NCI-H446 treated with DMSO at 0.1 percent for 48 hours (cell line): ENCODE measurements at places on chromosomes 12 and 14.
A peak's percentile ranks its signal among the peaks of the same experiment; 100 is the strongest.

GRCh38 chr12:45509187-45509586, 220.3 kb upstream of the ARID2 start:
- DNase-seq: no peak

DNA sequence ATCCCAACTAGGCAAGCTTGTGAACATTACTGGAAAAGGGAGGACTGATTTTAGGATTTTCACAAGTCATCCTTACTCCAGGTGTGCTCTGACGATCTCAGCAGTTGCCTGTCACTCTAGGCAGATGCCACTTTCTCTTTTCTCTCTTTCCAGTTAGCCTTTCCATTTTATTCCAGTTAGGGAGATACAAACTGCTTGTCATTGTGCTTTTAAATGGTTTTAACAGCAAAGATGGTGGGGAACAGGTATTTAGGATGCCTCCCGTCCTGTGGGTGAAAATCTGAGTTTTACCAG, 1.2 kb downstream of the PA2G4 start:
- no peak for DNase-seq

- DNase-seq: no peak
These were observed 1.9 kb upstream of the RAB35 start for GRCh38 chr12:120118321-120119061.

DNA sequence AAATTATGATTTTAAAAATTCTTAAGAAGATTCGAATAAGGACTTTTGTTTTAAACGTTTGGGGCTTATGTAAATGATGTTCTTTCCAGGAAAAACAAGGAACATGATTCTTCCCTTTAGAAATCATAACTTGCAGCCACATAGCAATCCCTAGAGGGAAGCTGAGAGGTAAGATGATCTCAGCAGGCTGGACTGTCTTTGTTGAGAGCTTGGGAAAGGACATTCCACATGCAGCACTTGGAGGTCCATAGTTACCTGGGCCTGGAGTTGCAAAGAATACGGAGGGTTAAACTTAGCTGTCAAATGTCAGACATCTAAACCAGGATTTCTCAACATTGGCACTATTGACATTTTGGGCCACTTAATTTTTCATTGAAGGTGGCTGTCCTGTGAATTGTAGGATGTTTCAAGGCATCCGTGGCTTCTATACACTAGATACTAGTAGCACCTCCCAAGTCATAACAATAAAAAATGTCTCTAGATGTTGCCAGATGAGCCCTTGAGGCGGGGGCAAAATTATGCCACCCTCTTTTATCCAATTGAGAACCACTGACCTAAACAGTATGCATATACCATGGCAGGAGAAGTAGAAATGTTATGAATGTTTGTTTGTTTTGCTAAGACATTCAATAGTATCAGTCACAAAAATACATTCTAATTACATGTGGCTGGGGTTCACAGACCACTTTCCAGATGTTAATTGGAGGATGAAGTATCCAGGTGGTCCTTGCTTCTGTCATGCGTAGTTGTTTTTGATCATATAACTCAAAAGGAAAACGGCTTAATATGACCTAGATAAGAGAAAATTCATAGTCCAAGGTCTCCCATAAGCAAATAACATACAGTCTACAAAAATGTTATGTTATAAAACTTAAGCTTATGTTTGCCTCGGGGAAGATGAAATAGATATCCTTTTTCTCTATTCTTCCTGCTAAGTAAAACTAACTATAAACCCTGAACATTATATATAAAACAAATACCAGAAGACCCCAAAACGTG, 30.5 kb downstream of the TTC6 start:
- DNase-seq: no peak

GRCh38 chr12:116101991-116102390, 175.5 kb downstream of the MED13L start:
- DNase-seq: peak; percentile 29

- no peak for DNase-seq
These were observed 87.8 kb downstream of the DDX51 start for GRCh38 chr12:132056320-132056719.

DNA sequence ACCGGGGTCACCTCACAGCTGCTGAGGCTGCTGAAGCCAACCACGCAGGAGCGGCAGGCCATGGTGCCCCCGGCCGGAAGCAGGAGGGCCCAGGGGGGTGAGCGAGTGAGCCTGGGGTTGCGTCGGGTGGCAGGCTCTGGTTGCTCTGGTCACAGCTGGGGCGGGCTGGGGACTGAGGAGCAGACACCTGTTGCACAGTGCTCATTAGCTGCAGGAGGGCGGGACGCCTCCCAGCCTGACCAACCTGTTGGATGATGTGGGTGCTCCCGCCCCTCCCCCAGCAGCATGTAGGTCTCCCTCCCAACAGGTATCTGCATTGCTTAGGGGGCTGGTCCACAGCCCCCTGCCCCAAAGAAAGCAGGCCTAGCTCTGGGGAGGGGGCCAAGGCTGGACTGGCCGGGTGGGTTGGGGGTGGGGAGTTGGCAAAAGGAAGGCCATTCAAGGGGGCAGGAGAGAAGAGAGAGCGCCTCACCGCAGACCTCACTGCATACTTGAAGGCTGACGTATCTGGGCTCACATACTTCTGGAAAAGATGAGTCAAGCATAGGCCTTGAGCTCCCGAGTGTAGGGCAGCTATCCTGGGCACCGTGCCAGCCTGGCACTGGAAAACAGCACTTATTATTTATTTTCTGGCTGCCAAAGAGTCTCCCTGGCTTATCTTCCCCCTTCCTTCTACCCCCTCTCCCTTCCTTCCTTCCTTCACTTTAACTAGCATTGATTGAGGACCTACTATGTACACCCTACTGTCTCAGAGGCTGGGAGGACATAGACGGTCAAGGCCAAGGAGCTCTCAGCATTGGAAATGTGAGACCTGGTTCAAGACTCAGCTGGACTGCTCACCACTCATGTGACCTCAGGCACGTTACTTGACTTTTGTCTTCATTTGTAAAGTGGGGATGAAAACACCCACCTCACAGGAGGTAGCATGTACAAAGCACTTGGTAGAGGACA, at the start of gene KRT80:
TSS of gene KRT80 (minus strand) at position 174 of the 951 bp plus-strand sequence. CDS start at position 62, 112 bp downstream.
- DNase-seq: peak; percentile 97

GRCh38 chr12:89098441-89099112, 253.7 kb downstream of the DUSP6 start:
- no peak for DNase-seq

DNA sequence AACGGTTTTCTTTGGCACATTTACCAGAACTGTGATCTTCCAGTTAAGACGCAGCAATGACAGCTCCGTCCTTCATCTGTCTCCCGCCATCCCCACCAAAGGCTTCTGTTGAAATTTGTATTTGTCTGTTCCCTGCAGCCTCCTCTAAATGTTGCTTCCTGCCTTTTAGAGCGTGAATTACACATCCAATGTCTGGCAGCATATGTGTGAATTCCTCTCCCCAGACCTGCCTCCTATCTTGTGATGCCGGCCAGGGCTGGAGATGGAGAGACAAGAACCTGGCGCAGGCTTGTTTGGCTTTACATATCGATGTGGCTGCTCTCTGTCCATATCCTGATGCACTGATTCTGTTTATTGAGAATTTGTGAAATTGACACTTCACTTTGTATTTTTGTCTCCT, 738.4 kb upstream of the TMEM132C start:
- DNase-seq: no peak

- no peak for DNase-seq
These were observed 175.9 kb downstream of the MON2 start for GRCh38 chr12:62642486-62642885.

GRCh38 chr14:87687420-87687819, 305.6 kb downstream of the GALC start:
- DNase-seq: peak; percentile 8

GRCh38 chr14:105019861-105020814, 745 bp downstream of the CDCA4 start:
- DNase-seq: no peak

DNA sequence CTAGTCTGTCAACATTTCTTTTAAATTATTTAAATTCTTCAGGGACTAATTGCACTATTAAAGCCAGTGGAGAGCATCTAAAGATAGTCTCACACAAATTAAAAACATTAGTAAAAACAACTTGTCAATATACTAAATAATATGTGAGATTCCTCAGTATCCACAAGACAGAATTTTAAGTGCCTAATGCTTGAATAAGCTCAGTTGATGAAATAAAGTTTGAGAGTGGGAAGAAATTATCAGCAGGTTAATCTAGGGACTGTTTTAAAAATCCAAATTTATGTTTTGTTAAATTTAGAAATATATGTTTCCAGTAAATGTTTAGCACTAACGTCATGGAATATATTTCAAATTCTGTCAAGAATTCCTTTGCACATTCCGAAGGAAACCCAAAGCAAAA, 105.2 kb downstream of the SLC41A2 start:
- DNase-seq: no peak

DNA sequence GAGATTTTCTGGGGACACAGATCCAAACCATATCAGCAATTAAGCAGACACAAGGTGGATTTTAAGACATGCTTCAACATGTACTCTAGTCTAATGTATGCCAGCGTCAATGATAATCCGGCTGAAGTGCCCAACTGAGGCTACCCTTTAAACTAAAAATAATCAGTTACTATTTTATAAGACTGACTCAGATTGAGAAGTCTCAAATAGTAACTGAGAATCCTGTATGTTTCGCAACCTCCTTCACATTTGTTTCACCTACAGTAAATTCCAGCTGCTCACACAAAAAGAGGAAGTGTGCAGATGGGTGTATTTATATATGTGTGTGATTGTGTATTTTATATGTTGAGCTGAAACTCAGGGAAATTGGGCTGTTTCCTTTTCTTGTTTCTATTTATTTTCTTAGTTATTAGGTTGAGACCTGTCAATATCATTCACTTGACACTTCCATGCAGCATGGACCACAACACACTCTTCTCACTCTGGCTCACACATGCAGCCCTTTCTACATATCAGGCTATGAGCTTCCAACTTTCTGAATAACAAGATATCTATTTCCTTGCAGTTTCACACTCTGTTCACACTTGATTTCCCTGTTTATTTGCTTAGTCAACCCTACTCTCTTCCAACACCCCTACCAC, 1224.9 kb upstream of the TMEM132C start:
- no peak for DNase-seq

DNA sequence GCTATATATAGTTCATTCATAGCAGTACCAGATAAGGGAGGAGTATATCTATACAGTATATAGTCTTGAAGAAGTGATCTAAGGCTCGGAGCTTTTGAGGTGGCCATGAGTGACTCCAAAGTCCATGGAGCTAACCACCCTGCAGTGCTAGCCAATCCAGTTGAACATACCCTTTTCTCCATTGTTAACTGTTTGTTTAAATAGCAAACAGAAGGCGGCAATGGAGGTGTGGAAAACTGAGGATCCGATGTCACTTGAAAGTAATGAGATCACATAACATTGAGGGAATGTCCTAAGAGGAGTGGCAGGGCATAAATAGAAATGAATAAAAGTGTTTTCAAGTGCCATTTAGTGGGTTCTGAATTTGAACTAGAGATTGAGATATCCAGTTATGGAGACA, 12.4 kb upstream of the SNAPC1 start:
- DNase-seq: no peak
